ENCODE measurements at places on chromosomes 2 and 18.

- DNase-seq, result no peak
Measured at GRCh38 chr2:64987001-64987955, 1.9 kb upstream of the SLC1A4 start.

GRCh38 chr2:67322353-67323001, 74.7 kb upstream of the ETAA1 start:
- no peak for DNase-seq

DNA sequence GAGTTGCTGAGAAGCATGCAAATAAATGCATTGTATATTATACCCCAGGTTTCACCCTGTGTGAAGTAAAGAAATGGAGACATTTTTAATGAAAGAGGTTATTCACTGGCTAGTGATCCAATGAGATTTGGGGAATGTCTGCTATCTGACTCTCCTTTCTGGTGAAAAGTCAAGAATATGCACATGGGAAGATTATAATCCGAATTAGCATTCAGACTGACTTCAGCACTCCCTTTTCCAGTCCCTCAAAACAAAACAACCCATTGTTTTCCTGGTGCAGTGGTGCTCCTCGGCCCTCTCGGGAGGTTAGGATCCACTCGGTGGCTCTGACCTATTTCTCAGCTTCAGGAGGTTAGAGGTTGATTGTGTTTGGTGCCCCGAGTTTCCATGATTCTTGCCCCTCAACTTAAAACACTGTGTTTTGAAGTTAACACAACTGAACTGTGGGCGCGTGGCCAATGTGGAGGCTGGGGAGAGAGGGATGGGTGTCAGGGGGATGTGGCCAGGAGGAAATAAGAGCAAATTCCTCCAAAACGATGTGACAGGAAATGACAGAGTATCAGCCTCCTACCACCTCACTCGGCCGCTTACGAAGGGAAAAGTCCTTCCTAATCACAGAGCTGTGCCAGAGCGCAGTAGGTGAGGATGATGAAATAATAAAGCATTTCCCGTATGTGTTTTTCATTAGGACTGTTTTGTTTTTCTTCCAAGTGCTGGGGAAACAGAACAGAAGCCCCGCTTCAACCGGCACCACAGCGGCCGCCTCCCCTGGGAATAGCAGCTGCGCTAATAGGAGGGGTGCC, 440.1 kb downstream of the MTX2 start:
- no peak for DNase-seq

- no peak for DNase-seq
Measured at GRCh38 chr2:162506706-162507105, 162.8 kb downstream of the GCA start.

- DNase-seq, result no peak
Measured at GRCh38 chr2:110717734-110718133, 14.6 kb upstream of the ACOXL start.

DNA sequence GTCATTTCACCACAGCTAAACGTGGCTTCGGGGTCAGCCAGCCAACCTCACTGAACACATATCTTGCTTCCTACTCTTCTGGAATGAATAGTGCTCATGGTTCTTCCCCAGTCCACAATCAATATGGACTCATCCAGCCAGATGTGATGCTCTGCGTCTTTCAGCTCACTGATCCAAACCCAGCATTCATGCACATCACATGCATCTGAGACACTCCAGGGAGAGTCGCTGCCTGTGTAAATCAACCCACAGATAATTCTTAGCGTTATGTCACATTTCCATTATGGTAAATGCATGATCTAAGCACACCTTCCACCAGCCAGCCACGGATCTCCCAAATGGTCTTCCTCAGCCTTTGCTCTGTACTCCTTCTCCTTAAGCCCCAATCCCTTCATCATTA, 306.7 kb upstream of the CHAC2 start:
- no peak for DNase-seq

DNA sequence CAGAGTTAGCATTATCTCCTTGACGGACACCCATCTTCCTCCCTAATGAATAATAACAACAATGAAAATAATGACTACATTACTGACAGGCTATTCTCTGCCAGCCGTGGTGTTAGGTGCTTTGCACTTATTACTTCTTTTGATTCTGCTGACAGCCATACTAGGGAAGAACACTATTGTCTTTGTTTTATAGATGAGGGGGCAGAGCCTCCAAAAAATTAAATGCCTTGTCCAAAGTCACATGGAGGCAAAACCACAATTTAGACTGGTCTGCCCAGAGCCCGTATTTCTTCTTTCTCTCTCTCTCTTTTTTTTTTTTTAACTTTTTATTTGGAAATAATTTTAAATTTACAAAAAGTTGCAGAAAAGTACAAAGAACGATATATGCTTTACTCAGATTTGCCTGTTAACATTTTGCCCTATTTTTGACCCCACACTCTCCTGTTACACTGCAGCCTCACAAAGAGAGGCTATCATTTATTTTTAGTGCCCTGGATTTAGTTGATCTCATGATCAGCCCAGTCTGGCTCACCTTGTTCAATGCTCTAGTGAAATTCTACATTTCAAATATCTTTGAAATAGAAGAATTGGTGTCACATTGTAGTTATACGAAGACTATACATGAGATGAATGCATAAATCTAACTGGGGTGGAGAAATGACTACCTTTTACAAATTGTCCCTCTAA, 369.4 kb downstream of the LRRTM1 start:
- DNase-seq, result no peak

GRCh38 chr2:70044290-70045040, 42.8 kb upstream of the PCBP1 start:
- no peak for DNase-seq

DNA sequence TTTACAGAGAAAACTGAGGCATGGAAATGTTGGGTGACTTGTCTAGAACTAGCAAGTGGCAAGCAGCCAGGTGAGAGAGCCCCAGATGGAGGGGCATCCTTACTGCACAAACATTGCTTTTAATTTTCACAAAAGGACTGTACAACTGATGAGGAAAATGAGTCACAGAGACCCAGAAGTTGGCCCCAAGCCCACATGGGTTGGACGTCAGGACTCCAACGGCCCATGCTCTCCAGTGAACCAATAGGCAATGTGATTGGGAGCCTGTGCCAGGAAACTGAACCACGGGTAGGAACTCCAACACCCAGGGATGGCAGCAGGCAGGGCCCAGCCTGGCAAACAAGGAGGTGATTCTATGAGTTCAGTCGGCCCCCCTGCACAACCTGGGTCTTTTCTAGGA, 50.8 kb downstream of the PID1 start:
- no peak for DNase-seq

- no peak for DNase-seq
Measured at GRCh38 chr2:204754898-204755297, 209.6 kb downstream of the PARD3B start.

DNA sequence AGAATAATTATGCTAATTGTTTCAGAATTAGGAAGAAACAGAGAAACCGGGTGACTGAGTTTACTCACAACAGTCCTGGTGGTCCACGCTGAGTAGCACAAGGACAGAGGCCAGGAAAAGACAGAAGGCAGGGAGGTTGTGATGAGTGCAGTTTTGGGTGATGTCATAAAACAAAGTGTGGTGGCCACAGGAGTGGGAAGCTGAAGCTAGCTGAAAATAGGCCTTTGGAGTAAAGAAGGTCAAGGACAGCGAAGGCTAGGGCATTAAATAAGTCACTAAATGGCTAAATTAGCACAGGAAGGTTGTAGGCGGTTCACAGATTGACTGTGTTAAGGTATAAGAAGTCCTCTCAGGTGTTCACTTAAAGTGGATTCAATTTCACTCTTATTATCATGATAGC, 120.9 kb upstream of the TTN start:
- DNase-seq, result no peak

GRCh38 chr2:795531-796041, 118.4 kb upstream of the TMEM18 start:
- DNase-seq, result no peak

DNA sequence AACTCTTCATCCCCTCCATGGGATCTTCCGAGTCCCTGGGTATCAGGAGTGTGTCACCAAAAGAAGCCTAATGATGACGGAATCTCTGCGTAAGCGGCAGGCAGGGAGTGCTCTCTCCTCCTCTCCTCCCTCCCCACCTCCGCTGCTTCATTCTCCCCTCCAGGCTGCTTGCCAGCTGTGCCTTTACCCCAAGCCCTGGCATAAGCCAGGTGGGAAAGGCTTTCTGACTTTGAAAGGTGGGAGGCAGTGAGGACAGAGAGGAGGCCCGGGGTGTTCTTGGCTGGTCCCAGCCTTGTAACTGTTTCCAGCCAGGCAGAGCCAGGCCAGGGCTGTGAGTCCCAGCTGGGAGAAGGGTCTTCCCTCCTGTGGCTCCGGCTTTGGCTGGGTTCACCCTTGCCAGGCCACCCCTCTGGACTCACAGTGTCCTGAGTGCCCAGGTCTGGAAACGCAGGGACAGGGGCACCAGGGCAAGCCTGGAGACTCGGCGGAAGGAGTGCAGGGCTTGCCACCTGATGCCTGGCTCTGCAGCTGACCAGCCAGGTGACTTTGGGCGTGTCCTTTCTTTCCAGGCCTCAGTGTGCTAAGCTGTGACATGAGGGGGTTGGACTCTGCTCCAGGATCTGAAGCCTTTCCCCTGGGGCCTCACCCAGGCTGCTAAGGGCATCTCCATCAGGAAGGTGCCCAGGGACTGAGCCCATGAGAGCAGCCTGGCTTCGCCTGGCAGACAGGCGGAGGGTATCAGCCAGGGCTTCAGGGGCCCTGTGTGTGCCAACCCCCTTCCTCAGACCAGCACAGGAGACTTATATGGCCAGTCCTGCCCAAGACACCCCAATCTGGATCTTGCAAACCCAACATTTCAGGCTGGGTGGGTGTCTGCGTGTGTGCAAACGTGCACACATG, 32.7 kb upstream of the HPCAL1 start:
- DNase-seq, result no peak

- DNase-seq, result no peak
Measured at GRCh38 chr2:213237251-213237650, 47.0 kb upstream of the SPAG16 start.

GRCh38 chr2:61537277-61537949, 743 bp downstream of the XPO1 start:
- DNase-seq, result no peak

- no peak for DNase-seq
Measured at GRCh38 chr2:120344976-120345581, 857 bp upstream of the INHBB start.
